ENCODE measurements at places on chromosomes 2 and 18.

DNA sequence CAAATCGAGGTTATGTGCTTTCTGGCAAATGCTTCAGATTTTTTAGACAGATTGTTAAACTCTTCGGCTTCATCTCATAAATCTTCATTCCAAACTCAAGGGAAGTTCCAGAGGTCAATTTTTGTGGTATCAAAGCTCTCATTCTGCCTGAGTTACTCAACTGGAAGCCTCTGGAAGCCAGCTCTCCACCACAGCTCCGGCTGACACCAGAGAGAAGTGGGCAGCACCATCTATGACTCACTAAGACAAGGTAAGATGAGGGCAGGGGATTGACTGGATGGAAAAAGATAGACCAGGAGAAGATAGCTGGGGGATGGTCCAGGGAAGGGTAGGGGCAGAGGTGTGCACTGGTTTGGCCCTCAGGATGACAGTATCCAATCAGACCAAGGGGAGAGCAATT lies 137.3 kb upstream of the HNRNPA3 start:
- DNase-seq: no peak

DNA sequence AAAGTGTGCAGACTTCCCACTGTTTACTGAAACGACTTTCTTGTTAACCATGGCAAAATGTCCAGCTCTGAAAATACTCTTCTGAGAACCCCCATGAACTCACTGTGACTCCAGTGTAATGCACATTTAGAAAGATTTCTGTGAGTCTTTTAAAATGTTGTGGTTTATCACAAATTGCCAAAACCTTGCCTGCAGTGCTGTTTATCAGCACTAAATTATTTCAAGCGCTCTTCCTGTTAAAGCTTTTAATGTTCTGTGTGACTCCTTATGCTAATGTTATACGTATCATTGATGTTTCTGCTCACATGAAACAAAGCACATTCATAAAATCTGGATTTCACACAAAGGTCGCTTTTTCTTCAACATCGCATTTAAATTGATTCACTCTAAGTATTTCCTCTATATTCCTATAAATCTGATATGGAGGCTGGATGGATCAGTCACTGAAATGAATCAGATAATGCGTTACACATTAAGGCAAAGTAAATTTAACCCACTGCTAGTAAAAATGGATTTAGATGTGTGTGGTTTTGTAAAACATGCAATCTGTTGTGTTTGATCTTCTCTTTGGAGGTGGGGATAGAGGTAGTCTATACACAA lies 521.2 kb downstream of the NYAP2 start:
- no peak for DNase-seq

DNA sequence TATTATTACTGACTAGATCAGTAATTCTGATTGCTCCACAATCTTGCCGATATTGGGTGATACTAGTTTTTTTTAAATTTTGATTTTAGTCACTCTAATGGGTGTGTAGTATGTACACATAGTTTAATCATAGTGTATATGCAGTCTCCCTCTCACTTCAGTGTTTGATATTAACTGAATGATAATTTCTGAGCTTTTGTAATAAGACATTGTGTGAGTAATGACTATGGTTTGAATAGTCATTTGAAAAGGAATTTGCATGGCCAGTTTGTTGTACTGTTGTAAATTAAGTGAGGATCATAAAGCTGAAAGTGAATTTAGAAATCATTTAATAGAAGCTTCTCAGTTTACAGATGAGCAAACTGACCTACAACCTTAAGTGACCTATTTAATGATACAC lies 33.4 kb downstream of the USP14 start:
- no peak for DNase-seq

DNA sequence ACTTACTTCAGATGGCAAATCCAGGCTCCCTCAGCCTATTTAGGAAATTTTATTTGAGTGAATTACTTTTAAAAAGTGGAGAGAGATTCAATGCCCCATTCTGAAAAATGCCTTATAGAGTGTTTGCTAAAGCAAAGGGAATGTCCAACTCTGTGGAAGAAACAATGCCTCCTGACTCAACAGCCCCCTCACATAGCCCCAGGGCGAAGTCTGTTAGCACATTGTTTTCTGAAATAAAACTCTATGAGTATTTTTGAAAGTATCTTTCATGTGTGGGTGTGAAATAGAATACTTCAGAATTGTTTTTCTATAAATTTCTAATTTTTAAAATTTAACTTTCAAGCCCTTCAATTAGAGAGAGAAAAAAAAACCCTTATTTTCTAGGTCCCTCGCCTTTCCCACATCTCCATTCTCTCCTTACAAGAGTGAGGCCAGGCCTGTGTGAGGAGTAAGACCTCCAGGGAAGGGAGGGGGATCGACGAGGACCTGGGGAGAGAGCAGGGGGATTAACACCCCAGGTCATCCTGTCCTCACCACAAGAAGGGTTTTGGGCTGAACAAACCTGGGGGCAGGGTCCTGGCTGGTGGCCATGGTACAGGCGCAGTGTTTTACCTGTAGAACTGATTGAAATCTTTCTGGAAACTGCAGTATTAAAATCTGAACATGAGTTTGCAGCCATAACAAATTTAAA lies 141.4 kb downstream of the SNTG2 start:
- DNase-seq: no peak

- no peak for DNase-seq
These were observed 30.5 kb upstream of the PEX13 start for GRCh38 chr2:60987041-60987440.

Measured in activated effector memory CD4-positive, alpha-beta T cell treated with Interleukin-2 at 50 U/mL for 16 hours (primary cell).